ENCODE measurements at places on chromosomes 13 and 19.

DNA sequence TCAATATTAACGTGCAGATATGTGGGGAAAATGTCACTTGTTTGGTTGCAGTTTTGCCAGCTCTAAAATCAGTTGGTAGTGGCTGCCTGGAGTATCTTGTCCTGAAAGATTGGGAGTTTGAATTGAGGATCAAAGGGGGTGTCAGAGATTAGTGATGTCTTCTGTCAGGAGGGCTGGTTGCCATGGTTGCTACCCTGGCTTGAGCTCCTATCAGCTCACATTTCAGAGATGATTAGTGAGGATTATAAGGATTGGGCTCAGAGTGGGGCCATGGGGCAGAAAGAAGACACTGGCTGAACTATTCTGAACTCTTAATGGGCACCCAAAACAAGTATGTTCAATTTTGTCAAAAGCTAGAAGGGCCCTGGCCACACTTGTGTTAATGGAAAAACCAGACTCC lies 95.5 kb upstream of the RNF113B start:
- DNase-seq = no peak

DNA sequence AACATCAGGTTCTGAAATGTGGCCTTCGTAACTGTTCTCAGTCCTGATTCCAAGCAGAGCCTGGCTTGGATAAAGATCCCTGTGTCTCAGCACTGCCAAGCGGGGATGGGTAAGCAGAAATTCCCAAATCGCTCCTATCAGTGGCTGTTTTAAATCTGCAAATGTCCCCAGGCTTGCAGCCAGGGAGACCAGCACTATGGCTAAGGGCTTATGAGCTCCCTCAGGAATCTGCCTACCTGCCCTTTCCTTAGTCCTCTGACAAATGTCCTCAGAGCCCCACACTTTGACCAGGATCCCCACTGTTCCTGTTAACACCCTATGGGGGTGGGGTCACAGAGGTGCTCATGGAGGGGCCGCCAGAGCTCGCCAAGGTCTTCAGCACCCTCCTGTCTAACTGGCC lies 1062.8 kb downstream of the UQCRFS1 start:
- no peak for DNase-seq

DNA sequence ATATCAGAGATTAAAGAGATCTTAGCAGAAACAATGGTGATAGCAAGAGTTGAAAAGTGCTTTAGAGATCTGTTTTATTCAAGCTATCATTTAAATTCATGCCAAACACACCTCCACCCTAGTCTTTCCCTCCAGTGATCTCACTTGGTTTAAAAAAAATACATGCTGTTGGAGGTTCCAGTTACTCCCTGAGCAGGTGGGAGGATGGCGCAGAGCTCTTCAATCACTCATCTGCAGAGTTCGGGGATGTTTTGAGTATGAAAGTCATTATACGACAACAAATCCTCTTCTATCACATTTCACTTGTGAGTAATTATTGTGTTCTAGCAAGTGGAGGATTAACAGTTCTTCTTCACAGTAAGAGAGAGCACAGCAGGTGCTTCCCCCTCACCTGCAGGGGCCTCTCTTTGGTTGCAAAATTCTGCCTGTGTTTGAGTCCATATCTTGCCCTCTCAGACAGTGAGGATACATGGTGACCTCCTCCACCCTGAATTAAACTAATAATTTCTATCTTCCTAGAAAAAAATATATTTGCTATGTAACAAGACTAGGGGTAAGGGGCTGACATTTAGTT lies 376.7 kb downstream of the LIG4 start:
- no peak for DNase-seq

- DNase-seq = no peak
Observed at GRCh38 chr13:99662678-99663077, 161.4 kb downstream of the TM9SF2 start.

- no peak for DNase-seq
Observed at GRCh38 chr13:36288794-36289391, 8.7 kb downstream of the CCDC169 start.

DNA sequence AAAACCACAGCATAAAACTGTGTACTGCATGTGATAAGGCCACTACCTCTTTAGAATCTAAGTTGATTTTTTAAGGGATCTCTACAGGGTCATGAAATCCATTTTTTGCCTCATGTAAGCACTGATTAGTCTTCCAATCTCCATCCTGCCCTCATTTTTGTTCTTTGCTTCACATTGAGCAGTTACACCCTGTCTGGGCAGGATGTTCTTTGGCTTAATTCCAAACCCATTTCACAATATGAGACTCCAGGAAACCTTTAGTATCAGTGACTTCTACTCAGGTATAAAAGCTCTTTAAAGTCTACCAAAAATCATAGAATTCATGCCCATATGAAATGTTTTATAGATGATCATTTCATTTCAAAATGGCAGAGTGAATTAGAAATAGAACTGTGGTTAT lies 592.6 kb downstream of the TBC1D4 start:
- DNase-seq = no peak

GRCh38 chr19:48858984-48859710 lies 9.3 kb downstream of the PLEKHA4 start:
- DNase-seq = no peak

- no peak for DNase-seq
Observed at GRCh38 chr13:28716511-28716910, 2.3 kb downstream of the SLC46A3 start.

DNA sequence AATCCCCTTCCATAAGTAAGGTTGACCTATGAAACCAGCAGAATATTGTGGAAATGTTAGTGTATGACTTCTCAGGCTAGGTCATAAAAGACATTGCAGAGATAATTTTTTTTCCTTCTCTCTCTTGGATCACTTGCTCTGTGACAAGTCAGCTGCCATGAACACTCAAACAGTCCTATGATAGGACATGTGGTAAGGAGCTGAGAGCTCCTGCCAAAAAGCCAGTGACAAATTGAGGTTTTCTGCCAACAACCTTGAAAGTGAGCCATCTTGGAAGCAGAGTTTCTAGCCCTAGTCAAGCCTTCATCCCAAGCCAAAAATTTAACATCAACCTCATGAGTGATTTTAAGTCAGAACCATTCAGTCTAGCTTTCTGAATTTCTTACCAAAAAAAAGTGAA lies 270.9 kb upstream of the NBEA start:
- no peak for DNase-seq

- no peak for DNase-seq
Observed at GRCh38 chr19:50155520-50156109, 7.5 kb downstream of the IZUMO2 start.

- no peak for DNase-seq
Observed at GRCh38 chr19:30690935-30691818, 319.0 kb downstream of the ZNF536 start.

DNA sequence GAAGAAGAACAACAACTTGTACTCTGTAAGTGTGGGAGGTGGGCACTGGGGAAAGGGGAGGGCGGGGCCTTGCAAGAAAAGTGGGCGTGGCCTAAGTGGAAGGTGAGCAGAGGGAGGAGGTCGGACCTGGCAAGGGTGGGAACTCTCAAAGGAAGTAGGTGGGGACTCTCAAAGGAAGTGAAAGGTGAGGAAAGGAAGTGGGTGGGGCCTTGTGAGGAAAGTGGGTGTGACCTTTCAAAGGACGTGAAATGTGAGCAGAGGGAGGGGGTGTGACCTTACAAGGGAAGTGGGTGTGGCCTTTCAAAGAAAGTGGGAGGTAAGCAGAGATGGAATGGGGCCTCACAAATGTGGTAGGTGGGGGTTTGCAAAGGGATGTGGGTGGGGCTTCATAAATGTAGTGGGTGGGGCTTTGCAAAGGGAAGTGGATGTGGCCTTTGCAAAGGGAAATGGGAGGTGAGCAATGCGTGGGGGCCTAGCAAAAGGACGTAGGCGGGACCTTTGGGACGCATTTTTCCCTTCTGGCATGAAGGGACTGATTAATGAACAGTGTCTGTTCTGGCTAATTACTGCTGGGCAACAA lies 25.9 kb downstream of the ACSBG2 start:
- no peak for DNase-seq

- DNase-seq = no peak
Observed at GRCh38 chr13:113656003-113656588, 1.9 kb downstream of the ATP4B start.

DNA sequence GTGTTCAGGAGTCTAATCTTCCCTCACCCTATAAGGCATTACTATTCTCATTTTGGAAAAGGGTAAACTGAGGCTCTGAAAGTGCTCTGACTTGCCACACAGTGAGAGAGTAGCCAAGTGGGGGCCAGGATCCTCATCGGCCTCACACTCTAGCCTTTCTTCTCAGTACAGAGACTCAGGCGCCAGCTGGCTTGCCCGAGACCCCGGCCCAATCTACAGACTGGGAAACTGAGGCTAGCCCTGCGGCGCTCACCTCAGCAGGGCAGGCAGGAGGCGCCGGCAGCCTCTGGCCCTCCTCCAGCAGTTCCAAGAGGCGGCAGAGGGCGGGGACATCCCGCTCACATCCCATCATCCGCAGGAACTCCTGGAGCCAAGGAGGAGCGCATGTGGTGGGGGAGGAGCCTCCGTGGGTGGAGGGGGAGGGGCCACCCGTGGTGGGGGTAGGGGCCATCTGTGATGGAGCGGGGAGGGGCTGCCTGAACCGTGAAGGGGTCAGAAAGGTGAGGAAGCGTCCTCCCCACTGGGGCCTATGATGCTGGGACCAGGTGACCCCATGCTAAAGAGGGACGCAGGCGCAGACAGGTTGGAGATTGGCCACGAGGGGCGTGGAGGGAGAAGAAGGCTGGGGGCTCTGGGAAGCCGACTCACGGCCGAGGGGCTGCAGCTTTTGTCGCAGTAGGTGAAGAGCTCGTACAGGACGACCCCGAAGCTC lies 8.7 kb upstream of the INSL3 start:
- no peak for DNase-seq

DNA sequence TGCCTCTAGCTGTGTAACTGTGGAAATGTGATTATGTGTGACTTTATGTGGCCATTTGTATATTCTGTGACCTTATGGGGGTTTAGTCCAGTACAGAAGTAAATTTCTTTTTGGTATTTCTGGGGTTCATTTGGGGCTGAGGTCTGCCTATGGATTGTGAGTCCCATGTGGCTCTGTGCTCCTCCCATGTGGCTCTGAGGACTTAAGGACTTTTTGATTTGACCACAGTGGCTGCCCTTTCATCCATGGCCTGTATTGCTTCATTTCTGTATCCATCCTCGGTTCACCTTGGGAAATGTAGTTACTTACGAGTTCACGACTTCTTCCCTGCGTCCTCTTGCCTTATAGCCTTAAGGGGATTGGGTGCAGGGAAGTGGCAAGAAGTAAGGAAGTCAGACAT lies 1.0 kb downstream of the ZNF420 start:
- no peak for DNase-seq

GRCh38 chr13:46367617-46368327 lies 19.3 kb downstream of the RUBCNL start:
- DNase-seq = no peak

GRCh38 chr13:51206584-51206983 lies 15.6 kb upstream of the FAM124A start:
- no peak for DNase-seq

DNA sequence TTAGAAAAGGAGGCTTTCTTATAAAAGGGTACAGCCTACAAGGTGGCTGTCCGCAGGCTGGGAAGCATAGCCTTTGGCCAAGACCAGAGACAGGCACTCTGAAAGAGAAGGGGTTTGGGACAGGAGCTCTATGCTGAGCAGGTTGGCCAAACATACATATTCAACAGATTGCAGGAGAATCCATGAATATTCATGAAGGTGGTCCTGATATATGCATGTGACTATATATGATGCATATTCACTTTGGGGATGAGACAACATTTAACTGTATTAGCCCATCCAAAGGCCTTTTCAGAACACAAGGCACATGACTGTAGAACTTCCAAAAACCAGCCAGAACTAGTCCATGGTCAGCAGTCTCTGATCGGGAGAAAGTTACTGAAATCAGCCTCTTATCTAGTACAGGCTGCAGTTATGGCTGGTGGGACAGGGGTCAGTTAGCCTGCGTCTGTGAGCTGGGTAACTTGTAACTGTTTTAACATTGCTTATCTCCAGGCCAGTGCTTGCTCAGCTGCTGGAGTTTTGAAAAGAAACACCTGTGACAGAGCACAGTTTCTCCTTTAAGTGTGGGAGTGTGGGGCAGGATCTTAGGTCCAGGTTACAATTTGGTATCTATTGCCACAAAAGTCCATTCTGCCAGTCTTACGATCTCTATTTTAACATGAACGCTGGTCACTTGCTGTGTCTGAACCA lies 924.2 kb downstream of the UQCRFS1 start:
- no peak for DNase-seq

GRCh38 chr19:49869009-49869483 lies 1.7 kb upstream of the PNKP start:
- DNase-seq = no peak

DNA sequence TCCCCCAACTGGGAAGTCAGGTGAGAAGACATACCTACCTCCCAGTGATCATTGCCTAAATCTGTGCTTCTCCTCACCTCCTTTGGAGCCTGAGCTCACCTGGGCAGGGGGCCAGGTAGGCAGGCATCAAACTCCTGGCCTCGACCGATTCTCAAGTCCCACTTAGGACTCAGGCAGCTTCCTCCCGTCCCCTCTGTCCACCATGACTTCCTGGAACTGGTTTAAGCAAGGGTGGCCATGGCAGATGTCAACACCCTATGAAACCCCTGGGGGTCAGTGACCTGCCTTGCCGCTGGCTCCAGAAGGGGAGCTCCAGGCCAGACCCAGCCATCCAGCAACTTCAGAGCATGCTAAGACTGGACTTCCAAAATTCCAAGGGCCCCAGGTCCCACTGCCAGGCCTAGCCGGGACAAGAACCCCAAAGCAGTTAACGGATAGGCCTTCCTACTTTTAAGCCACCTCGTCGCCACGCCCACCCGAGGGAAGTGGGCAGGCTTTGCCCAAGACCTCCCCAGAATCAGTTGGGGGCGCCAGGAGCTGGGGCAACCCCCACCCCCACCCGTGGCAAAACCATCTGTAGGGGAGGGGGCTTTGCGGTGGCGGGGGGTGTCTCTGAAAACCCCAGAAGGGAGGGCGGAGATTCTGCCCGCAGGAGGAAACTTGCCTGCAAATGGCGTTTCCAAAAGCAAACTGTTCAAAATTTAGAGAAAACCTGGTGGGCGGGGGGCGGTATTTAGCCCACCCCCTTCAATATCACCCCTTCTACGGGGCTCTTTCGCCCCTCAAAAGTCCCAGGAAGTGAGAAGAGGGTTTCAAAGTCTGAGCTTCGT lies 657 bp downstream of the PLIN3 start:
- peak; percentile 27 for DNase-seq

- DNase-seq = no peak
Observed at GRCh38 chr13:103692442-103692841, 626.2 kb upstream of the SLC10A2 start.

GRCh38 chr13:43129511-43130110 lies 106.2 kb downstream of the DNAJC15 start:
- no peak for DNase-seq

GRCh38 chr19:46031781-46032596 lies 8.8 kb downstream of the IGFL4 start:
- no peak for DNase-seq

DNA sequence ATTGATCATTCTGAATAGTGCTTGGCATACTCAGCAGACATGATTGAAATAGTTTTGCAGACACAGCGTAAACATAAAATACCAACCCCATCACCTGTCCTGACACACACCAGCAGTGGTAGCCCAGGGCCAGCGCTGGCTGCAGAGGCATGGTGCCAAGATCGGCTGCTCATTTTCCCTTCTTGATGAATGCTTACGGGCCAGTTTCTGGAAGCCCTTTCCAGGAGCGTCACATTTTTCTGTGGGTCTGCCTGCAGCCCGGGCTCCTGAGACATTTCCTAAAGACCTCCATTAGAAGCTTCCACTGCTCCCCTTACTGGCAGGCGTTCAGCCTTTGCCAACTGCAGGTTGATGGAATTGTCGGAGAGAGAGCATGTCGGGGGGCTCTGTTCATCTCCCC lies 48.6 kb downstream of the CHST8 start:
- DNase-seq = no peak

- peak; percentile 66 for DNase-seq
Observed at GRCh38 chr19:1074544-1075283, 7.7 kb downstream of the ARHGAP45 start.
